Stimulated activated CD8-positive, alpha-beta memory T cell treated with anti-CD3 and anti-CD28 coated beads, Interleukin-4, amount 100 ng/mL, for 1 hour (primary cell): ENCODE measurements at places on chromosomes 5 and 9.

DNA sequence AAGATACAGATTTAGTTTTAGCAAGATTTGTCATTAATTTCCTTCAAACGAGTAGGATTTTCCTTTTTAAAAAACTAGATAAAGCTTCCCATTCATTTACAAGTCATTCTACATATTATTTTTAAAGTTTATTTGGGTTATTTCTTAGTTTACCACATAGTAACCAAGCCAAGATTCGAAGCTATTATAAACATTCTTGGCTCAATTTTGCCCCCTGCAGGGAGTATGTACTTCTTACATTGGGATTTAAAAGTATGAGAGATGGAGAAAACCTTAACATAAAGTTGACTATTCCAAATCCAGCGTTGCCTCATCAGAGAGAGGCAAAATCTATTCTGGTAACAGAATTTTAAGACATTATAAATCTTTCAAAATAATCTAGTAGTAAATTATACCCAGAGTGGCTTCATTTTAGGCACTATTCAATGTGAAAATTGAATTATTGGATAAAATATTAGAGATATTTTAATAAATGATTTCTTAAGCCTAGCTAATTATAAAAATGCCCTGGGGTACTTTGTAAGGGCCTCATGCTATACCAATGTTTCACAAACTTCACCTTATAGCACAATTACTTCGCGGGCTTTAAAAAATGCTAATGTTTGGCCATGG is 39.1 kb downstream of the FBN2 start:
- DNase-seq, result no peak

GRCh38 chr5:104412649-104413240 is 850.2 kb upstream of the NUDT12 start:
- no peak for DNase-seq

DNA sequence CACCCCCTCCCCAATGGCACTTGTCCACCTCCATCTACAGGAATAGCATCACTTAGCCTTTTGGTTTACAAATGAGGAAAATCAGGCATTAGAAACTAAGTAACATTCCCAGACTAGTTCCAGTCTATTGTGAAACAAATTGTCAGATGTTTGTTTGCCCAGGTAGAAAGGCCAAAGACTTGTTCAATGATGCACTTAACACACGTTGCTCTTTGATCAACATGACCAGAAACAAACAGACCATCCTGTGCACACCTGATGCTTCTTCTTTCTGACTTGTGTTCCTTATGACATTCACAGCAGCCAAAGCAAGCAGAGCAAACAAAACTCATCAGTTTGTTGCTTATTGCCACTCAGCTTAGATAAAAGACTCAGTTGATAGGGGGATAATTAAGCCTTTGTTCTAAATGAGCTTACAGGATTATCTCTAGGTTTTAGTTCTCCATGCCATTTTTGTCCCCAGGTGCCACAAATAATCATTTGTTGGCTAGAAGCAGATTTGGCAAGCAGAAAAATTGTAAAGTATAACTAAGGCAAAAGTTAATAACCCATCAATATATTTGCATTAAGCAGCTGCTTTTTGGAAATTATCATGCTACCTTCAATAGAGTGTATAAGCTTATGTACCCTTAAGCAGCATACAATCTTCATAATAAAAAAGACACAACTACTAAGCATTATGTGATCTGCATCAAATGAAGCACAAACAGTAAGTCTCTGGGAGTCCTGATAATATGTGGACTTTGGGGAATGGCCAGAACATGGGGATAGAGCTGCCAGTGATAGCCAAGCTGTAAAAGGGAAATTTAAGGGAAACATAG is 26.3 kb upstream of the FST start:
- no peak for DNase-seq

GRCh38 chr5:102843997-102844396 is 88.9 kb downstream of the PAM start:
- DNase-seq, result no peak

DNA sequence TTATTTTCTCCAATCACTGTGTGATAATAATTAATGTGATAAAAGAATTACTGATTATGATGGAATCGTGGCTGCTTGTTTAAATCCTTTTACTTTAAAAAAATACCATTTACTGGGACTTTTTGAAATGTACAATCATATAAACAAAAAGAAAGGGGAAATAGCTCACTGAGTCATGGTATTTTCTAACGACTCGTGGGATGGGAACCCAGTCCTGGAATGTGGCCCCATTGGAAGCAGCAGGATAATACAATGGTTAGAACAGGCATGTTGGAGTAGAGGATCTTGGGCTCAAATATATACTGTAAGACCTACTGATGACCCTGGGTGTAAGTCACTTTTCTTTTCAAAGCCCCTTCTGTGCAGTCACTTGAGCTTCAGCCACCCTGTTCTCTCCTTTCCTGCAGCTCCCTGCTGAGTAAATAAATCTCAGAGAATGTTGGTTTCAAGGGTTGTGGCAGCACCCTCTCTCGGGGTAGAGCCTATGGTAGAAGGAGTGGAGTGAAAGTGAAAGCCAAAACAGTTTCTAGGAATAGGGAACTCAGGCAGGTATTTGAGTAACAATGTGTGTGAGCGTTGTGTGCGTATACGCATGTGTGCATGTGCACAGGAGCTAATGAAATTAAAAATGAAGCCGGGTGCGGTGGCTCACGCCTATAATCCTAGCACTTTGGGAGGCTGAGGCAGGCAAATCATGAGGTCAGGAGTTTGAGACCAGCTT is 40.8 kb upstream of the LARP1 start:
- DNase-seq, result no peak

DNA sequence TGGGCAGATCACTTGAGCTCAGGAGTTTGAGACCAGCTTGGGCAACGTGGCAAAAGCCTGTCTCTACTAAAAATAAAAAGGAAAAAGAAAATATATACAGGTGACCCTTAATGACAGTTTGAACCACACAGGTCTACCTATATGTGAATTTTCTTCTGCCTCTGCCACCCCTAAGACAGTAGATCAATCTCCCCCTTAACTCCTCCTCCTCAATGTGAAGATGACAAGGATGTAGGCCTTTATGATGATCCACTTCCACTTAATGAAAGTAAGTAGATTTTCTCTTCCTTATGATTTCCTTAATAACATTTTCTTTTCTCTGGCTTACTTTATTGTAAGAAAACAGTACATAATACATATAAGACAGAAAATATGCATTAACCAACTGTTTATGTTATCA is 3.4 kb downstream of the AKNA start:
- no peak for DNase-seq

DNA sequence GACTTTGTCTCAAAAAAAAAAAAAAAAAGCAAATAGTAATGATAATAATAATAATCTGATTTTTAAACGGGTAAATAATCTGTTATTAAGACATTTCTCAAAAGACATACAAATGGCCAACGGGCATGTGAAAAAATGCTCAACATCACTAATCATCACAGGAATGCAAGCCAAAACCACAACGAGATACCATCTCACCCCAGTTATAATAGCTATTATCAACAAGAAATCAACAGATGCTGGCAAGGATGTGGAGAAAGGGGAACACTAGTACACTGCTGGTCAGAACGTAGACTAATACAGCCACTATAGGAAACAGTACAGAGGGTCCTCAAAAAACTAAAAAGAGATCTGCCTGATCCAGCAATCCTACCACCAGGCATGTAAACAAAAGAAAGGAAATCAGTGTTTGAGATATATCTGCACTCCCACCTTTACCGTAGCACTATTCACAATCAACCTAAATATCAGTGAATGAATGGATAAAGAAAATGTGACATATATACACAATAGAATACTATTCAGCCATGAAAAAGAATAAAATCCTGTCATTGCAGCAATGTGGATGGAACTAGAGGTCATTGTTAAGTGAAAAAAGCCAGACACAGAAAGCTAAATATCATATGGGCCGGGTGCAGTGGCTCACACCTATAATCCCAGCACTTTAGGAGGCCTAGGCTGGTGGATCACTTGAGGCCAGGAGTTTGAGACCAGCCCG is 24.9 kb downstream of the VAV2 start:
- no peak for DNase-seq

- no peak for DNase-seq
Observed at GRCh38 chr5:76473009-76473336, 69.9 kb downstream of the IQGAP2 start.

DNA sequence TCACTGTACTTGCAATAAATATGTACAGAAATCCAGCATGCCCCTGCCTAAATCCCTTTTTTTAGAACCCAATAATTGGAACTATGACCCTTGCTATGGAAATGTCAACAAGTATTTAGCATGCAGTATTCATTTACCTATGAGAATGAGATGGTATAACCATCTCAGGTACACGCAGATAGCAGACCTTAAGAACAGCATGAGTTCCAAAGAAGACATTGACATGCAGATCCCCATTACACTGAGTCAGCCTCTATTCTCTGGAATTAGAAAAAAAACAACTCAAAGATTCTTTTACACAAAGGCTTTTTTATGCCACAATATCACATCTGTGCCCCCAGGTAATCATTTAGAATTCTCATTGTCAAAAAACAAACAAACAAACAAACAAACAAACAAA is 325.6 kb upstream of the TLE4 start:
- no peak for DNase-seq

DNA sequence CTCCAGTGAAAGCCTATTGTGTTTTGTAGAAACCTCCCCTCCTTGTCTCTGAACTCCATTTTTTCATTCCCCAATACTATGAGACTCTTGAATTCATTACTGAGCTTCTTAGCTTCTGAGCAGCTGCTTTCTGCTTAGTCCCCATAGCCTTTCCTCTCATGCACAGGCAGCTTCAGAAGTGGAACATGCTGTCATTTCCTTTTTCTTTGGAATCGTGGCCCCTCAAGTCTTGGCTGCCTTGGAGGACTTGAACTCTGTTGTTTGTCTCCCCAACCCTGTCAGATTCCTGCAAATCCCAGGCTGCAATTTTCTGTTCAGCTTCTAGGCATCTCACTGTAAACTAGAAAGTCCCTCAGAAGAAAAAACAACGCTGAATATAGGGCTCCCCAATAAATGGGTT is 268.5 kb downstream of the ARRDC3 start:
- DNase-seq, result no peak

DNA sequence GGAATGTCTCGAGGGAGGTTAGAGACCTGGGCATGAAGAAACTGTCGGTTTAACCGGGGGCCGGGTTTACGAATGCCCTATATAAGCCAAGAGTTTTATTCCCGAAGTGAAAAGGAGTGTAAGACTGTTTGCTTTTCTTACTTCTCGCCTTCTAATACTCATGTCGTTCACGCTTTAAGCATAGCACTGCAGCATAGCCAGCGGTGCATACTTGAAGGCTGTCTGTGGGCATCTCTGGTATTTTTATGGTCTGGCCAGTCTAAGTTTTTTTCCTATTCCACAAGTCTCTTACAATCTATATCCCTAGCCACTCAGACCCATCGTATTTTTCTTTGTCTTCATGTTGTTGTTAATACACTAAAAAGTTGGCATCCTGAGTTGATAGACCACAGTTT is 1.2 kb downstream of the UHRF2 start:
- DNase-seq, result no peak

GRCh38 chr5:123398058-123398733 is 25.0 kb downstream of the CEP120 start:
- no peak for DNase-seq

DNA sequence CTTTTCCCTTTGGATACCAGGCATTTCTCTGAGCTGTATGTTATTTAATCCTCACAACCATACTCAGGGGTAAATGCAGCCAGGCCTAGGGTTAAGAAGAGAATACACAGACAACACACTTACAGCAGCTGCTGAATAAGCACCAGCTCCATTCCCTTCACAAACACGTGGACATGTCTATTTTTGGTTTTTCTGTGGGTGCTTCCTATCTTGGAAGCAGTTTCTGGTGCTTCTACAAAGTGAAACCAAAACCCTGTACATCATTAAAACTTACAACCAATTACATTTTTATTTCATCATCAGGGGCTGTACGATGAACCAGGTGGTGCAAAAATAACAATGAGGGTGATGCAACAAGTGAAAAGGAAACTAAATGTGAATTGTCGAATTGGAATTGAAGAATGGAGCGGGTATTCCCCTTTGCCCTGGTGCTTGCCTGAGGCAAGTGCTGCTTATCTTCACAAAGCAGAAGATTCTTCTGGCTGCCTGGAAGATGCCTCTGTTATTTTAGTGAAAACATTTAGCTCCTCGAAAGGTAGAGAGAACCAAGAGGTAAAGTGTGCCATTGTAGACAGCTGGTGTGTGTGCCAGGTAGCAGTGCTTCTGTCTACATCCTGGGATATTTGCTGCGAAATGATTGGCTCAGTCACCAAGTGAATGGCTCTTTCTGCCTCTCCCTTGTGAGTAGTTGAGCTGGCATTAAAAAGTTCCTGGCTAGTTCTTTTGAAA is 18.6 kb upstream of the IFNB1 start:
- no peak for DNase-seq

- no peak for DNase-seq
Observed at GRCh38 chr9:121548666-121549065, 49.0 kb upstream of the GGTA1 start.

- no peak for DNase-seq
Observed at GRCh38 chr5:75463726-75464125, 47.7 kb downstream of the CERT1 start.

- no peak for DNase-seq
Observed at GRCh38 chr9:121491111-121491510, 8.5 kb downstream of the GGTA1 start.

DNA sequence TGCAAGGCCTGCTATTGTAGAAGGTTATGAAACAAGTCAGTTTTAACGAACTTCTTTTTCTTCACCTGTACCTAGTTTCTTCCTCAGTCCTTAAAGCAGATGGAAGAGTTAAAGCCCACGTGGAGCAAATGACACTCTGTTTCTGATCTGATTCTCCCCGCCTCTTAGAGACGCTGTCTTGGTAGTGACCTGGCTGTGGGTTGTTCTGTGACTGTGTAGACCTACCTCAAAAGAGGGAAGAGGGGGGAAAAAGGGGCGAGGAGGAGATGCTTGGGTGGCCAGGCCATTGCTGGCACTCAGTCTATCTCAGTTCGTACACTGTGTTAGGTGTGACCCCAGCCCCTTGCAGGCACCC is 610 bp downstream of the GFRA3 start:
- DNase-seq, result no peak

GRCh38 chr5:112127861-112128260 is 291.2 kb downstream of the EPB41L4A start:
- no peak for DNase-seq

DNA sequence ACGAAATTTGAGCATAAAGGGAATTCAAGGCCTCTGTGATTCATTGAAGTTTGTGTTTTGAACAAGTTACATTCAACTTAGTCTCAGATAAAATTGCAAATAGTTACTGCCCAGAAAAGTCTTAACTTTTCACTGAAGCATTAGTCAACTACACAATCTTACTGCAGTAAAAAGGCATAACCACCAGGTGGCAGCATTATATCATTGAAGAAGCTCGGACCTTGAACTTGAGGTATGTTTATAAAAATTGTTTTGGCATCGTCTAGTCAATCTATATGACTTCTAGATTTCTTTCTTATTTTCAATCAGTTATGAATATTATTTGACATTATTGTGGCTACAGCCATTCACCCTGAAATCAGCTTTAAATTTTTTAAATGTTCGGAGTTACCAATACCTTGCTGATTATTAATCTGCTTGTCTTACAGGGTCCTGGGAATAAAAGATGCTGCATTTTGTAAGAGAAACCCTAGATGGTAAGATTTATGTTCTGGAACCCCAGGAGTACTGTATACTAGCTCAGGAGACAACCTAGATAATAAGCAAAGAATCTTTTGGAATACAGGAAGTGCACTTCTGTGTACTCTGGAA is 83.9 kb upstream of the GRAMD2B start:
- no peak for DNase-seq
